Small intestine (tissue), 16 donors: ENCODE measurements at places on chromosomes 7 and 10.

DNA sequence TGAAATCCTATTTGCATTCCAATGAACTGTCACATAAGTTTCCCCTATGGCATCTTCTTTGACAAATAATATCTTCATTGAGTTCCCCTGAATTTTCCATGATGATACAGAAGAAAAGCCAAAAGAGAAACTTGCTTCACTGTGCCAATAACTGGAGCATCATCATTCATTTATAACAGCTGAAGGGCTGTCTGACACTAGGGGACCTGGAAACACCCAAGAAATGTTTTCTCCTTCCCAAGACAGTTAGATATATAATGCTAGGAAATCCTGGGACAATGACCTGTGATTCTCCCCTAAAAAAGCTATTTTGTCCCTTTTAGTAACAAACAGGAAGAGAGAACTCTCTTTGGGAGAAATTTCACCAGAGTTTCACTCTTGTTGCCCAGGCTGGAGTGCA is 133.6 kb downstream of the SEMA3C start:
- H3K27ac ChIP-seq: no peak overlapping the region
- no peaks in the 10 kb centered on the region for H3K27me3 ChIP-seq
- no peak for DNase-seq
- no peaks in the 10 kb centered on the region for H3K4me1 ChIP-seq
- H3K4me3 ChIP-seq: no peak overlapping the region

- H3K27ac ChIP-seq: no peak overlapping the region
- no peak overlapping the region for H3K4me3 ChIP-seq
- peaks cover 18% of the 10 kb centered on the region for H3K27me3 ChIP-seq
Measured at GRCh38 chr10:128540128-128540762, 414.0 kb upstream of the MKI67 start.

DNA sequence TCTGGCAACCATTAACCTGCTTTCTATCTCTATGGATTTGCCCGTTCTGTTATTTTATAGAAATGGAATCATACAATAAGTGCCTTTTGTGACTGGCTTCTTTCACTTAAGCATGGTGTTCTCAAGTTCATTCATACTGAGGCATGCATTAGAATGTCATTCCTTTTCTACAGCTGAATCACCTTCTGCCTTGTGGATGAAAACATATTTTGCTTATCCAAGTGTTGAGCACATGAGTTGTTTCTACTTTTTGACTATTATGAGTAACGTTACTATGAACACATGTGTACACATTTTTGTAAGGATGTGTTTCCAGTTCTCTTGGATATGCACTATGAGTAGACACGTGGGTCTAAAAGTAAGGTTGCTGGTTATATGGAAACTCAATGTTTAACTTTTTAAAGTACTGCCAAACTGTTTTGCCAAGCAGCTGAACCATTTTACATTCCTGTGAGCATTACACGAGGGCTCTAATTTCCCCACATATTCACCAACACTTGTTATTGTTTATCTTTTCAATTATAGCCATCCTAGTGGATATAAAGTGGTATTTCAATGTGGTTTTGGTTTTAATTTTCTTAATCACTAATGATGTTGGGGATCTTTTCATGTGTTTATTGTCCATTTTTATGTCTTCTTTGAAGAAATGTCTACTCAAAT is 241.3 kb downstream of the FANK1 start:
- no peaks in the 10 kb centered on the region for H3K27me3 ChIP-seq
- H3K4me3 ChIP-seq: no peak overlapping the region
- DNase-seq: no peak

DNA sequence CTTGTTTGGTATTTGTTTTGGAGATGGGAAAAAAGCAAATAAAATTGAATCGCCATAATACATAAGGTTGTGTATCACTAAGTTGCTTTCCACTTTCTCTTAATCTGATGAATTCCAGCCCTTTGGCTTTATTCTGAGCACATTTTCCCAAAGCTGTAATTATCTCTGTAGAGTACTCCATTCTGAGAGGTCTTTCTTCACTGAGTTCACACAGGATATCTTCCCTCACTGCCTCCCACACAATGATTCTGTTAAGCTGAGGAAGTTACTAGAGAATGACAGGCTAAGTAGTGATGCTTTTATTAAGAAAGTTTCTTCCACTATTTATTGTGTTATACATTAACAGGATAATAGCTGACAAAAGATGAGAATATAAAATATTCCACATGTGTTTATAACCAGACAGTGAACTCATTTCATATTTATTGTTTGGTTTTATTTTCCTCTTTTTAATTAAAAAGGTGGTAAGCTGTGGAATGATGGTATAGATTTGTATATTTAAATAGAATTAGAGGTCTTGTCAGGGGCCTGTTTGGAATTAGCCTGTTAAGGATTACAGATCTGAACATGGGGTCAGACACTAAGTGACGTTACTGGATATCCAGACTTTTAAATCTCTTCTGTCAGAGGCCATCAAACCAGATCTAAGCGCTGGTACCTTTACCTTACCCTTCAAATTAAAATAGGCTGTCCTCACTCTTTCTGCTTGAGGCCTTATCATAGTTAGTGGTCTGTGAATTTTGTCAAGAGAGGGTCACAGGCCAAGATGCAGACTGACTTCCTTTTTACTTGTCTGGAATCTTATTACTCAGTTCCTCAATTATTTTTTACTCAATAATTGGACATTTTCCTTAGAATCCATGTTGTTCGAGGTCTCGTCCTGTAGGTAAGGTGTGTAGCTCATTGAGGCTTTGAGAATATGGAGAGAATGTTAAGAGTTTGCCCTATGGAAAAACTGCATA is 8.4 kb downstream of the PLXDC2 start:
- H3K4me1 ChIP-seq: no peaks in the 10 kb centered on the region
- no peaks in the 10 kb centered on the region for H3K36me3 ChIP-seq

DNA sequence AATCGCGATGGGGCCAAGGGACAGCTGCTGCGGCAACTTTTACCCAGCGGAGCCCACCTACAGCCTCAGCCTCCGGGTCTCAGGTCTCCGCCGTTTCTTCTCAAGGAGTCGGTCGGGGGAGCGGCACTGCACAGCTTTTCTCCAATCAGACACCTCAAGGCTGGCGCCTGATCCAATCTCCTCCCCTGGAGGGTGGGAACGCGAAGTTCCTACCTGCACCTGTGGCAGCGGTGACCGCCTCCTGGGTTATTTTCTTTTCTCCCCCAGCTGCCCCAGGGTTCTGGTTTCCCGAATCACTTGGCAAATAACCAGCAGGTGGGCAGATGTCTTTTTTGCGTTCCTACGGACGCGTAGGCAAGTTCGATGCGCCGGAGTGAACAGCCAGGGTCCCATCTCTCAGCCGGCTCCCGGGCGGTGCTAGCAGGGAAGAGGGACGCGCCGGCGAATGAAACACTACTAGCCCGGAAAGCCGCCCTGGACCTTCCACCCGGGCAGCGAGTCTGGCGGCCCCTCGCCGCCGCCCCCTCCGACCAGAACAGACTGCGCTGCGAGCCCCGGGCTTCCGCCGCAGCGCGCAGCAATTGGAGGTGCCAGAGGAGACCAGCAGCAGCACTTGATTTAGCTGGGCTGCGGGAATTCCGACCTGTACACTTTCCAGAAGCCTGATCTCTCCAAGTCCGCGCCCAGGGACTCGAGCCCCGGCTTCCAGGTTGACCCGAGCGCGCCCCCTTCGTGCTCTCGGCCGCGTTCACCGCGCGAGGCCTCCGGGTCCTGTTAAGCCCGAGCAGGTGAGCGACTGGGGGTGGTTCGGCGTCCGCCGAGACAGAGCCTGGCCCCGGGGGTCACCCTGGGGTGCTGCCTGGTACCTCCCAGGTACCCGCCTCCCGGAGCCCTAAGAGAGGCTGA is at the start of gene PRR15:
TSS of gene PRR15 (plus strand) at position 246 of the 906 bp plus-strand sequence. CDS start 2,495 bp downstream, outside the sequence.
- H3K4me3 ChIP-seq: peak within 1 kb of the TSS; percentile 96
- no peaks in the 10 kb centered on the region for H3K36me3 ChIP-seq
- H3K27ac ChIP-seq: peak within 1 kb of the TSS; percentile 99
- H3K4me1 ChIP-seq: peaks cover 7% of the 10 kb centered on the region
- peaks cover 28% of the 10 kb centered on the region for H3K27me3 ChIP-seq
- peak; percentile 97 for DNase-seq
